CD4-positive, alpha-beta T cell treated with Interleukin-17A for 4 hours (primary cell): ENCODE measurements at places on chromosomes 7 and 10.

DNA sequence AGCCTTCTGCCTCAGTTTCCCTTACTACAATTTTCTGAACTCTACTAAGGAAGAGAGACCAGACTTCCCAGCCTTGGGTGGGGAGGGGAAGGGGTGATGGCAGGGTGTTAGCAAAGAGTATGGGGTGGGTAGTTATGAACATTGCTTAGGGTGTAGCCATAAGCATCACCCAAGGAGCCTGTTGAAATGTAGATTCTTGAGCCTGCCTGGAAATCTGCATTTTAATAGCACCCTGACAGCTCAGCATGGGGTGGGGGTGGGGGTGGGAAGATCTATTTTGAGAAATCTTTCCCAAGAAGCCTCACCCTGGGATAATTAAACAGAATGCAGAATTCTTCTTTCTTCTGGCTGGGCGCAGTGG, 164.8 kb downstream of the NRF1 start:
- DNase-seq, result no peak

GRCh38 chr7:66047426-66047825, 28.2 kb upstream of the ASL start:
- DNase-seq, result no peak

DNA sequence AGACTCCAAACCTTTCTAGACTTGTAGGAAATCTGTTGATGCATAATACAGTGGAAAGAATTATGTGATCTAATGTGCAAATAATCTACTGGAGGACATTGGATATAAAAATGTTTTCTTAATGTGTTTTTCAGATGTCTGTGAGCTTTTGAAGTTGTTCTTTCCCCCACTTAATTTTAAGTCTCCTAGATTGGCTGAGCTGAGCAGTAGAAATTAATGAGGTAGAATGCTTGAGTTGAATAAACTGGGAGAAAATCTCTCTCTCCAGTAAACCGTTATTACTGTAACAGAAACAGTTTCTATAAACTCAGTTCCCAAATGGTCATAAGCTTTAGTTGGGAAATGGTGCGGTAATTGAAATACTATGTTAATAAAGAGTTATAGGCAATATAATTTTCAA, 15.7 kb downstream of the CSGALNACT2 start:
- no peak for DNase-seq

- DNase-seq, result peak; percentile 66
Observed at GRCh38 chr7:74026903-74027682, 880 bp upstream of the ELN start.

- no peak for DNase-seq
Observed at GRCh38 chr10:11824825-11825224, 1.7 kb downstream of the PROSER2 start.

DNA sequence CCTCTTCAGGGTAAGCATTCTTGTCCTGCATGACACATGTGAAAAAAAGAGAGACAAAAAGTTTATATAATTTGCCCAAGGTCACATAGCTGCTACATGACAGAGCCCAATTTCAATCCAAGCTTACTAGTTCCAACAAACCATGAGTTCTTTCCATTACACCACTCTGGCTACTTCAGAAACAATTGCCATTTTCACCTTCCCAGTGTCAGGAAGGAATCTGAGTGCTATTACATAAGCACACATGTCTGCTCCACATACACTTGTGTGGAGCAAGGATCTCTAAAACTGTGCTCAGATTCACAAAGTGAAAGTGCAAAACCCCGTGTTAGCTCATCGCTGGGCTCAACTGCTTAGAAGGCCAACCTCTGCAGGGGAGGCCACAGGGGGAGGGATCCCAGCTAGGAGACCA, 356.2 kb upstream of the NFE2L3 start:
- no peak for DNase-seq

GRCh38 chr10:50496228-50496627, 127.5 kb downstream of the SGMS1 start:
- DNase-seq, result no peak

- DNase-seq, result no peak
Observed at GRCh38 chr10:38174336-38174735, 80.2 kb downstream of the ZNF37A start.

DNA sequence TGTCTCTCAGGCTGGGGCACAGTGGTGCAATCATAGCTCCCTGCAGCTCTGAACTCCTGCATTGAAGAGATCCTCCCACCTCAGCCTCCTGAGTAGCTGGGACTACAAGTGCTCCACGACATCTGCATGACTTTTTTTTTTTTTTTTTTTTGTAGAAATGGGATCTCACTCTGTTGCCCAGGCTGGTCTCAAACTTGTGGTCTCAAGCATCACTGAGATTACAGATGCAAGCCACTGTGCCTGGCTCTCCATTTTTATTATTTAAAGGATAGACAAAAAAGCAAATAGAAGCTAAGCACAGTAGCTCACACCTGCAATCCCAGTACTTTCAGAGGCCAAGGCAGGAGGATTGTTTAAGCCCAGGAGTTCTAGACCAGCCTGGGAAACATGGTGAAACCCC, 13.0 kb upstream of the KCTD7 start:
- DNase-seq, result no peak

DNA sequence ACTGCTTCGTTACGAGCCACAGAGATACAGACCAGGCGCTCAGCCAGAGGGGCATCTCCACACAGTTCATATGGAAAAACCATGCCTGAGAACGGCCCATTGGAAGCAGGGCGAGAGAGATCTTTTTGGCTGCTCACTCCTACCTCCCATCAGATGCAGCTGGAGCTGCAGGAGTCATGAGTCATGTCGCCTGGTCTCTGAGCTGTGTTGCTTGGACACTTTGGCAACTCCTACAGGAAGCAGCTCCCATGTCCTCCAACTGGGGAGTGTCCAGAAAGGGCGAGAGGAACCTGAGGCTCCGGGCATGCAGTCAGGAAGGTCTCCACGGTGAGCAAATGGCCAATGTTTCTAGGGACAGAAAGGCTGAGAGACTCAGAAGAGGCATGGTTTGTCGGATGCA, 24.9 kb downstream of the INSIG1 start:
- DNase-seq, result no peak

- DNase-seq, result no peak
Observed at GRCh38 chr7:121288894-121289293, 39.9 kb upstream of the WNT16 start.

GRCh38 chr10:14616955-14617730, 157.6 kb downstream of the FAM107B start:
- DNase-seq, result no peak

DNA sequence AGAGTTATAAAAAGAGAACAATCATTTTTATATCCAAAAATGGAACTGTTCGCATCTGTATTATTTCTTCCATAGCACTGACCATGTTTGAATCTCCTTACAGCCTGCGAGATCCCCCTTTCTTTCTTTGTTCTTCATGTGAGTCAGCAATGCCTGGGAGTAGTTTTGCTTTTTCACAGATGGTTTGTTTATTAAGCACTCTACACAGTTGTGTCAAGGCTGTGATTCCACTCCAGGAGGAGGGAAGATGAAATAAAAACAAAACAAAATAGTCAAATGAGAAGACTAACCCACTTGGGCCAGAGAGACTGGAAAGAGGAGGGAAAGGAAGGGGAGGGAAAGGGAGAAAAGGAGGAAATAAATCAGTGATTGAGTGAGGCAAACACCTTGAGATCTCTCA, 7.8 kb downstream of the LIPF start:
- no peak for DNase-seq

- DNase-seq, result no peak
Observed at GRCh38 chr10:123890756-123891143, 857 bp downstream of the CPXM2 start.

DNA sequence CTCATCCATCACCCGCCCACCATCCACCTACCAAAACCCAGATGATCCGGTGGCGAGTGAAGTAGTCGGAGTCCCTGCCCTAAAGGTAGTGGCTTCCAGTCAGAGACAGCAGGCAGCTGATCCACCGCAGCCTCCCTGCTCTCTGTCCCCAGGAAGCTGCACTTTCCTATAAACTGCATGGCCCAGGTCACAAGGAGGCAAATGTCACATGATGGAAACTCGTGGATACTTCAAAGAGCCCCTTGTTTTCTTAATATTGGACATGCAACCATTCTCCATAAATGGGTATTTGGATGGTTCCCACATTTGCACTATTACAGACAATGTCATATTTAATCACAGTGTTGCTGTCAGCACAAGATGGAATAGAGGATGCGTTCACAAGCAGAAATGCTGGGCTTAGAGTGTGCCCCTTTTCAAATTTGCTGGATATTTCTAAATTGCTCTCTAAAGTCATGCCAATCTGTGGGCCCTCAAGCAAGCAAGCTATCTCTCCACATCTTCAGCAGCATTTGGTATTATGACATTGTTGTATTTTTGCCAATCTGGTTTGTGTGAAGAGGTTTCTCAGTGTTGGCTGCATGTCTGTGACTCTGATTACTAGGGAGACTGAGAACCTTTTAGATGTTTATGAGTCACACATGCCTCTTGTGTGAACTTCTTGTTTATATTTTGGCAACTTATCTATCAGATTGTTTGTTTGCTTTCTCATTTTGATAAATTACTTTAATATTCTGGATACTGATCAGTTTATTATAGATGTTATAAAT, 822.0 kb downstream of the TNS3 start:
- DNase-seq, result no peak

- DNase-seq, result no peak
Observed at GRCh38 chr7:15305002-15305600, 256.7 kb downstream of the AGMO start.

DNA sequence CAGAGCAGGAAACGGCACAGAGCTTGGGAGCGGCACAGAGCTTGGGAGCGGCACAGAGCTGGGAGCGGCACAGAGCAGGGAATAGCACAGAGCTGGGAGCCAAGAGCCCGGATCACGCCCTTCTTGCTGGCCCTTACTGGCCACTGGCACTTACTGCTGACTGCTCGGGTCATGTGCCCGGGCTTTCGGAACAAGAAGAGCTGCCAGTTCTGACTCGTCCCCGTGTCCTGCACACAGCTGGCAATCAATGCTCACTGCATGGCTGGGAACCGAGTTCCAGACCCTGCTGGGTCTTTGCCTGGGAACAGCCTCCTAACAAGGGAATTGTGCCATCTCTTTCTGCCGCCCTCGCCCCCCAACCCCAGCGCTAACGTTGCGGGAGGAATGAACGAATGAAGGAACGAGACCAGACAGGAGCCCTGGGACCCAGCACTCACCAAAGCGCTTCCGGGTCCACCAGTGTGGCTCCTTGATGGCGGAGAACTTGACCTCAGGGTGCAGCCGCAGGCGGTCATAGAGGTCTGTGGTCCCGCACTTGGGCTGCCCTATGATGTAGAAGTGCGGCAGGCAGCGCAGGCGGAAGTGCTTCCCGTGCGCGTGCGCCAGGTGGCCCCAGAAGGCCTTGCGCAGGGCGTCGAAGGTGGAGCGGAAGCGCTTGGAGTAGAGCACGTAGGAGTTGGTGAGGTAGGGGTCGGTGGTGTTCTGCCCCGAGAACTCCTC, 49.1 kb downstream of the CHST15 start:
- DNase-seq, result no peak

- no peak for DNase-seq
Observed at GRCh38 chr7:46076527-46076926, 155.5 kb upstream of the IGFBP3 start.

DNA sequence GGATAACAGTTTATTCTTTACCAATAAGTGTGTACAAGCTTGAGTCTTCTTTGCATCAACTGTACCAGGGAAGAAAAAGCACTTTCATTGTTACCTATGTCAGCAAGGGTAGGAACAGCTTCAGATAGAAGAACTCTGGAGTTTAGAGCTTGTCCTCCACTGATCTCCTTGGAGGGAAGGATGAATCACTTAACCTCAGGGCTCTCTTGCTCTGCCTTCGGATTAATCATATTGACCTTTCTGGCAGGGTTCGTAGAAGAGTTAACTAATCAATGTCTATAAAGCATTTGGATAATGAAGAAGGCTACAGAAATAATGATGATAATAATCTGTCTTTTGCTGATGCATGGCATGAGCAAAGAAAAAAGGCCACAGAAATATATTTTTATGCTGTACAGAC, 339.5 kb upstream of the TPK1 start:
- DNase-seq, result no peak

DNA sequence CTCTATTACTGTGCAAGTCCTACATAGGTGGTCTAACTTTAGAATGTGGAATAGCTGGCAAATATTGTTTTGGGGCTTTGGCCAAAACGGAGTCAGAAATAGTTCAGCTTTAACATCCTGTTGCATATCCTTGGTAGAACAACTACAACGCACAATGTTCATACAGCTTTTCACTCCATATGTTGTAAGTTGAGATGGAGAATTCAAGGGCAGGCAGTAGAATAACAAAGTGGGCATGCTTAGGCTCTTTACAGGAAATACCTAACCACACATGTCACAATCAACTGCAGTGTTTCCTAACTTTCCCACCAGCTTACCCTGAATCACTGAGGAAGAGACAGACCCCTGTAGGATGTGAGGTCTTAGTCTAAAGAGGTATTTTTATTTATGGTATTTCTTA, 122.3 kb downstream of the PPP1R3A start:
- DNase-seq, result no peak

GRCh38 chr7:2004841-2005725, 227.7 kb downstream of the MAD1L1 start:
- DNase-seq, result no peak

DNA sequence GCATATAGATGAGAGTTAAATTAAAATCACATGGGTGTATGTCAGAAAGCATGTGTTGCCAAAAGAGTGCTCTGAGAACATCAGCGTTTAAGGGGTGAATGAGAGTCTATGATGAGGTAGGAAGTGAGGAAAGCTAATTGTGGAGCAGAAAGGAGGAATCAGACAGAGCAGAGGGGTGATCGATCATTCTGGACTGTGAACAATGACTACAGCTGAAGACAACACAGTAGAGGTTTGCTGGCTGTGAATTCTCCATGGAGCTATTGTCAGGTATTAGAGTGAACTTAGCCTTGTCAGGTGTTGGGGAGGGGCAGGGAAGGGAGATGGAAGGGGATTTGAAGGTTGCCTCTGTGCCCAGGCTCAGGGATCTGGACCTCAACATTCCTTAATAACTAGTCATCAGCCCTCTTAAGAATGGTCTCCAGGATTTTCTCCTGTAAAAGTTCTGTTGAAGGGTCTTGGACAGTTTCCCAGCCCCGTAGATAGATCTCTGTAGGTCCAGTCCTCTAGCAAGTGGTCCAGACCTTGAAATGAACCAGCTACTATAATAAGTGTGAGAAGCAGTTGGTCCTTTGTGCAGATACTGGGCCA, 57.1 kb downstream of the KIF5B start:
- DNase-seq, result no peak

DNA sequence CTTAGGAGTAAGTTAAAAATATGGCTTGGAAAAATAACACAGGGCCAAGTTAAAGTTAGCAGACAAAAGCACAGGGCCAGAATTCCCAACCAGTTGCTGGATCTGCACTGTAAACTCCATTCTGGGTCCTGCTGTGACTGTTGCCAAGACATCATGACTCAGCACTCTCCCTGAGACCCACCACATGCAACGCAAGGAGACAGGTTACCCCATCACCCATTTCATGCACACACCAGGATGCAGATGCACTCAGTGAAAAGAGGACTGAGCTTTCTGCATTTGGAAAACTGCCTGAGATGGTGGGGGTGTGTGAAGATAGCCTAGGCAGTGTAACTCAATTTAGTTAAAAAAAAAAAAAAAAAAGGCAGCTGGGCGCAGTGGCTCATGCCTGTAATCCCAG, 97.6 kb upstream of the ZNF438 start:
- no peak for DNase-seq
